ENCODE measurements at places on chromosomes 1 and 21.

DNA sequence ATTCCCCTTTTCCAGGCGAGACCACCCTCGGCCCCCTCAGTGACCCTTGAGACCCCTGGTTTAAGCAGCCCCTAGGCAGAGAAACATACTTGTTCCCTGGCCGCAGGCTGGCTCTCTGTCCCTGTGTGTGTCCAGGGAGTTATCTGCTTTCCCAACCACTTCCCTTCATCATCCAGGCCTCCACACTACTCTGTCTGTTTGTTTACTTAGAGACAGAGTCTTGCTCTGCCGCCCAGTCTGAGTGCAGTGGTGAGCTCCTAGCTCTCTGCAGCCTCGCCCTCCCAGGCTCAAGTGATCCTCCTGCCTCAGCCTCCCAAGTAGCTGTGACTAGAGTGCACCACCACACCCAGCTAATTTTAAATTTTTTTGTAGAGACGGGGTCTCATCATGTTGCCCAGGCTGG lies 5.8 kb upstream of the VWA1 start:
- DNase-seq: no peak

- no peak for DNase-seq
Measured at GRCh38 chr1:97824200-97824599, 96.6 kb downstream of the DPYD start.

DNA sequence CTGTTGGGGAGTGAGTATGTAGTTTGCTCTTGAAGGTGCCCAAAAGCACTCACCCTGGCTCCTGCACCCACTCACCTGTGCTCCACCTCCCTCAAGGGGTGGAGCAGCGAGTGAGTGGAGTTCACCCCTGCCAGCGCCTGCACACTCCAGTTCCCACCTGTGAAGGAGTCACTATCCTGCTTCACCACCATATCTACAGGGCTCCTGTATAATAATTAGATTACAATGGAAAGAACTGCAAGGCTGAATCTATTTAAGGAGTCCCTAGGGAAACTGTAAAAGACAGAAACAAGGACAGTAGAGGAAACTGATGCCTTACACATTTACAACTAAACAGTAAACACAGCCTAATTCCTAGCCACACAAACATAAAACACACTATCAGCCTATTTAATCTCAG lies 4.1 kb downstream of the DNAI4 start:
- peak; percentile 12 for DNase-seq

DNA sequence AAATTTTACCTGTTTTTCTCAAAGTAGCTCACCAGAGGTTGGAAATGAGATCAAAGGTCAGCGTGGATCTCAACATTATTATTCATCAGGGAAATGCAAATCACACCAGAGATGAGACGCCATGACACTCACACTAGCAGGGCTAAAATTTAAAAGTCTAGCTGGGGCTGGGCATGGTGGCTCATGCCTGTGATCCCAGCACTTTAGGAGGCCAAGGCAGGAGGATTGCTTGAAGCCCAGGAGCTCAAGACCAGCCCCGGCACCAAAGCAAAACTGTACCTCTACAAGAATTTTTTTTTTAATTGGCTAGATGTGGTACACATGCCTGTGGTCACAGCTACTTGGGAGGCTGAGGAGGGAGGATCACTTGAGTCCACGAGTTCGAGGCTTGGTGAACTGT lies 41.4 kb upstream of the PCBP3 start:
- no peak for DNase-seq

GRCh38 chr1:54310439-54311328 lies 95.5 kb downstream of the SSBP3 start:
- peak; percentile 64 for DNase-seq

DNA sequence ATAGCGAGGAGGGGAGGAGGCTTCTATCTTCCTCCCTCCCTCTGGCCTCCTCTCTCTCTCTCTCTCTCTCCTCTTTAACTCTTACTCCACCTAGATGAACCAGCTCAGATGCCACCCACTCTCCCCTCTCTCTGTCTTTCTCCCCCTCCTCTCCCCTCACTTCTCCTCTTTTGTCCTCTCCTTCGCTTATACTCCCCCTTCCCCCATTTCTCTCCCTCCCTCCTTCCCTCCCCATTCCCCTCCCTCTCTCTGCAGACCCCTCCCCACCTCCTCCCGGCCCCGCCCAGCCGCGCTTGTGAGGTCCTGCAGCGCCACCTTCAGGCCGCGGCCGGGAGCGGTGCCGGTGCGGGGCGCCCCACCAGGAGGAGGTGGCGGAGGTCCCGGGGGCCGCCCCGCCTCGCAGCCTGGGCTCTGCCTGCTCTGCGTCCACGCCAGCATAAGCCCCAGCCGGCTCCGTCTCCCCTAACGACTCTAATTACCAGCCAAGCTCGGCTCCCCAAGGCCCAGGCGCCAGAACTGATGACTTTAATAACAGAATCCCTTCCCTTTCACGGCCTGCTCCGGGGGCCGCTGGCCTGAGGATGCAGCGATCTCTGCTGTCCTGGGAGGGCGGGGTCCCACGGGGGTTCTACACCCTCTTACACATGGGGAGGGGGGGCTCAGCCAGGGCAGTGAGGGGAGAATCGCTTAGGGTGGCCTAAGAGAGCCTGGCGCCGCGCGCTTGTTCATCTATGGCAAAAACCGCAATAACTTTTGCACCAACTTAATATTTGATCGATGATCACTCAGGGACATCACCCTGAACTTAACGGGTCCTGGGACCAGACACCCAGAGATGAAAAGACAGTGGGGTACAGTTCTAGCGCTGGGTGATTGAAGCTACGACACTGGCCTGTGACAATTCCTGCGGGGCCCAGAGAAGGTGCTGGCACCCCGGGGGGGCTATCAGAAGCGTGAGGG lies 637.3 kb downstream of the MATN1 start:
- peak; percentile 67 for DNase-seq

- no peak for DNase-seq
Measured at GRCh38 chr1:35576061-35576765, 3.1 kb downstream of the TFAP2E start.

DNA sequence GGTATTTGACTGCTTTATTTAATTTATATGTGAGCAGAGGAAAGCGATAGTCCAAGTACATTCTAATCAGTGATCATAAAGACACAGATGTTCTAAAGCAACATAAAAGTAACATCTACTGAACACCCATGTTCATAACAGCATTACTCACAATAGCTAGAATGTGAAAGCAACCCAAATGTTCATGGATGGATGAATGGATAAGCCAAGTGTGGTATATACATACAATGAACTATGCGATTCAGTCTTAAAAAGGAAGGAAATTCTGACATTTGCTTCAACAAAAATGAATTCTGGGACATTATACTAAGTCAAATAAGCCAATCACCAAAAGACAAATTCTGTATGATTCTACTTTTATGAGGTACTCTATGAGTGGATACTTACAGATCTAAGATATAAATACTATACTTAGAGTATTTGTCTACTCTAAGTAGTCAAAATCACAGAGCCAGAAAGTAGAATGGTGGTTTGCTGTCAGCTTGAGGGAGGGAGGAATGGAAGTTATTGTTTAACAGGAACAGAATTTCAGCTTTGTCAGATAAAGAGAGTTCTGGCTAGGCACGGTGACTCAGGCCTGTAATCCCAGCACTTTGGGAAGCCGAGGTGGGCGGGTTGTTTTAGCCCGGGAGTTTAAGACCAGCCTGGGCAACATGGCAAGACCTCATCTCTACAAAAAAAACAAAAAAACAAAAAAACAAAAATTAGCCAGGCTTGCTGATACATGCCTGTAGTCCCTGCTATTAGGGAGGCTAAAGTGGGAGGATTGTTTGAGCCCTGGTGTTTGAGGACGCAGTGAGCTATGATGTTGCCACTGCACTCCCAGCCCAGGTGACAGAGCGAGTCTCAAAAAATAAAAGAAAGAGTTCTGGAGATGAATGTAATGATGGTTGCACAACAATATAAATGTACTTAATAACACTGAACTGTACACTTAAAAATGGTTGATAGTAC lies 79.7 kb upstream of the ARHGAP29 start:
- DNase-seq: no peak

Measured in BE2C (cell line).